ENCODE measurements at places on chromosomes 5 and 9. TPM values are rescaled to one million over a fixed set of nuclear protein-coding genes. Genes with fewer than 3 reads are reported as not detected.

DNA sequence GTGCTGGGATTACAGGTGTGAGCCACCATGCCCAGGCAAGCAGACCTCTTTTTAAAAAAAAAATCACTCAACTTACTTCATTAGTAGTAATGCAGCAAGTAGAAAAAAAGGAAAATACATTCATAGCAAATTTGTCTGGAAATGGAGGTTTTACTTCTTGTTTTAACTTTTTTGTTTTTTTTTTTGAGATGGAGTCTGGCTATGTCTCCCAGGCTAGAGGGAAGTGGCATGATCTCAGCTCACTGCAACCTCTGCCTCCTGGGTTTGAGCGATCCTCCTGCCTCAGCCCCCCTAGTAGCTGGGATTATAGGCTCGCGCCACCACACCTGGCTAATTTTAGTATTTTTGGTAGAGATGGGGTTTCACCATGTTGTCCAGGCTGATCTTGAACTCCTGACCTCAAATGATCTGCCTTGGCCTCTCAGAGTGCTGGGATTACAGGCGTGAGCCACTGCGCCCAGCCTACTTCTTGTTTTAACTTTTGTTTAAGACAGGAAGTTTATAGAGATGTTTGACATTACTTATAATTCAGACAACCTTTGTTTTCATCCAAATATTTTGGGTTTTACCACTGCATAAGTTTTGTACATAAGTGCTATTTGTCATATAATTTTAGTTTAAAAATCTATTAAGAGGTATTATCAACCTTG lies 26.5 kb downstream of the UBE2R2 start:
- DNase-seq = no peak

GRCh38 chr9:3740690-3741419 lies 215.1 kb upstream of the RFX3 start:
- no peak for DNase-seq

DNA sequence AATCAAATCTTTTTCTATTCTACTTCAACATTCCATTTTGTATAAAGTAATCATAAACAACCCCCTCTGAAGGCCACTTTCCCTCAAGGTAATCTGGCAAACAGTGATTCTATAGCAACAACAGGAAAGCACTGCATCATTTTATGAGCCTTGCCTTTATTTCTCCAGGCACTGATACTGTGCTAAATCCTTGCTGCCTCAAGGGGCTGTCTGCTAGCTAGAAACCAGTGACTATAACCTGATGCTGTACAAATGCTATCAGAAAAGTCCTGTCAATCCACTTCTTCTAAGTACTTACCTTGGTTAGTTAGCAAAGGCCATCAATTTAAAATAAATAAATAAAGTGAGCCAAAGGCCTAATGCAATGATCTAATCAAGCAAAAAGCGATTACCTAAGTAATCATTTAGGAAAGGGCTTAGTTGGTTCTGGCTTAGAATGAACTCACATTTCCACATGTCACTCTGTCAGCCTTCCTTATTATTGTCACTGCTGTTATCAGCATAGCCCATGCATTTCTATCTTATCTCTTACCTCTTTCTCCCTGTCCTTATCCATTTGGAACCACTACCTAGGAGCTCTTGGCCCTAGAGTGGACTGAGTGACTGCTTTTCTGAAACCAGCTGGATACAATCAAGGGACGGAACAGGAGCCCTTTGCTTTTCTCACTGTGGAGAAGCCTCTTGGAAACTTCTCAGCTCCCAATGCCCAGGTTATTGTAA lies 246.1 kb upstream of the MEF2C start:
- no peak for DNase-seq

DNA sequence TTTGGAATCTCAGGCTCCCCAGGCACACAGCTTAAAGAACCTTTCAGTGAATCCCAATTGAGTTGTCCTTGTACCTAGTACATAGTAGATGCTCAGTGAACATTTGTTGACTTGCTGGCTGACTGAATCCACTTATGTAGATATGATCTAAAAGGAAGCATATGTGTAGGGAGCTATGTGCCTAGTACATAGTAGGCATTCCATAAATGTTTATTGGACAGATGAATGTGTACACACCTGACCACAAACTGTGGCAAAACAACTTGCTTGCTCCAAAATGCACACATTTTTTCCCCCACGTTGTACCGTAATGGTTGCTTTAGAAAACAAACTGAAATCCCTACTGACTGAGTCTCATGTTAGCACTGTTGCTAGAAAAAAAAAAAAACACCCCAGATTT lies 80.2 kb upstream of the IL12B start:
- DNase-seq = no peak

- DNase-seq = no peak
Observed at GRCh38 chr5:3230941-3231340, 364.7 kb upstream of the IRX1 start.

DNA sequence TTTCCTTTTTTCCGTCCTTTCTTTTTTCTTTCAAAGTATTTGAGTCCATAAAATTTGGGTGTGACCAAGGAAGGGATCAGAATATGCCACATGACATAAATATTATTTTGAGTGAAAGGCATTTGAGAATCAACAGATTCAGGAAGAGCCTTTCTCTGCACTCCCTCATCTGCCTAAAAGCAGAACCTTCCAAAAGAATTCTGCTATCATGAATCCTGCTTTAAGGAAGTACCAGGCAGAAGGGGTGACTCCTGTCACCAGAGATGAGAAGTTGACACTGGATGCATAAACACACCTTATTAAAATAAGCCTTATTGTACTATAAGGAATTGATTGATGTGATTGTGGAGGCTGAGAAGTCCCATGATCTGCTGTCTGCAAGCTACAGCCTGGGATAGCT lies 196.7 kb downstream of the SREK1 start:
- no peak for DNase-seq

DNA sequence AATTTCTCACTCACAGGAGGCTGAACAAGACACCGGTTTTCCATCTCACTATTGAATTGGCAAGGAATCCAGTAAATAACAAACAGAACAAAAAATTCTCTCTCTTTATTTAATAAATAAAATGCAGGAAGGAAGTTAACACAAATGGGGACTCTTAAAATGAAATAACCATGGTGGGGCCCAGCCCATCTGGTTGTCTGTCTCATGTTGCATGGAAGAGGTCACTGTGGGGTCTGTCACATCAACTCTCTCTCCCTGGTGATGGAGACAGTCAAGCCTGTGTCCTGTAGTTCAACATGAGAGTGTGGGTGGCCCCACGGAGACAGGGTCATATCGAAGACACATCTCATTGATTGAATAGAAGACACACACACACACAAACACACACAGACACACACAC lies 297.7 kb downstream of the IRX2 start:
- no peak for DNase-seq

GRCh38 chr5:103808464-103809106 lies 246.0 kb upstream of the NUDT12 start:
- no peak for DNase-seq

GRCh38 chr9:110101531-110102161 lies 106.3 kb downstream of the C9orf152 start:
- DNase-seq = peak; percentile 34

GRCh38 chr9:128274245-128274644 lies 1.6 kb downstream of the GOLGA2 start:
- DNase-seq = no peak

GRCh38 chr9:35000535-35001284 lies 11.2 kb downstream of the DNAJB5 start:
- DNase-seq = no peak

GRCh38 chr9:109463924-109464625 lies 34.0 kb downstream of the PTPN3 start:
- no peak for DNase-seq

DNA sequence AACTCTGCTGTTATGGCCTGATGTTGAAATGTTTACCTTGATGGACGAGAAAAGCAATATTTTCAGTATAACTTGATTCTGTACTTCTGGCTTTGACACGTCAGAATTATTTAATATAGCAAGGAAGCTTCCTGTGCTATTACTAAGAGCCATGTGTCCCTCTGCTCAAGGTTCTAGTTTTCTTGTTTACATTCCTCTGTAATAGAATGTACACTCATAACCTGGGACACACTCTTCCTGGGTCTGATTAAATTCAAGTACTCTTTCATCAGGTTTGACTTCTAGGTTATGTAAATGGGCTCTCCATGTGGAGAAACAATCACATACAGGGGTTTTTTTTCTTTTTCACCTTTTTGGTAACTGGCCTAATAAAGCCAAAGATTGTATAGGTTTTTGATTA lies 33.1 kb downstream of the GTF3C4 start:
- DNase-seq = no peak

- DNase-seq = peak; percentile 81
Observed at GRCh38 chr9:33151007-33151557, 16.1 kb downstream of the B4GALT1 start.

DNA sequence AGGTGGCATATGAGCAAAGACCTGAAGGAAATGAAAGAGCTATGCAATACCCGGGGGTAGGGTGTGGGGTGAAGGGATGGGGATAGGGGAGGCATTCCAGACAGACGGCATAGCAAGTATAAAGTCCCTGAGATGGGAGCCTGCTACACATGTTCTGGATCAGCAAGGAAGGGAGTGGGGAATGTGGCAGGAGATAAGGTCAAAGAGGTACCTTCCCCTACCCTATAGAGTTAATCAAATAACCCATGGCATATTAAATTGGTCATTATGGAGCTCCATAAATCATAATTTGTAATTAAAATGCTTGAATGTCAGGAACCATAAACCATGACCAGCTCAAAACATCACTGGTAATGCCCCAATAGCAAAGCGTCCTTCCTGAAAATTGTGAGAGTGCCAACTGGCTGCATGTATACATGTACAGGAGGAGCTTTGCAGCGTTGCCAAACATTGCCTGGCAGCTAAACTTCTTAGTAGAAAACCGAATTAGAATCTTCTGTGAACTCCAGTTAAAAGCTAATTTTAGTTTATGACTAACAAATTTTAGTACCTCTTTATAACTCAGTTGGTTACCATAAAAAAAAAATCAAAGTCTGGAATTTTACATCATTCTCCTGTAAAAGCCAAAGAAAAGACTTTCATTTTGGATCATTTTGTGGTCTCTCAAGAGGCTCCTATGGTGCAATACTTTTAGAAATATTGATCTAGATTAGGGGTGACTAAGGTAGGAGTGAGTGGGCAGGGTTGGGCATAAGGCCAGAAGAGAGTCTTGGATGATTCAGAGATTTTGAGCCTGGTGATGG lies 4.7 kb downstream of the DNAI1 start:
- DNase-seq = no peak

DNA sequence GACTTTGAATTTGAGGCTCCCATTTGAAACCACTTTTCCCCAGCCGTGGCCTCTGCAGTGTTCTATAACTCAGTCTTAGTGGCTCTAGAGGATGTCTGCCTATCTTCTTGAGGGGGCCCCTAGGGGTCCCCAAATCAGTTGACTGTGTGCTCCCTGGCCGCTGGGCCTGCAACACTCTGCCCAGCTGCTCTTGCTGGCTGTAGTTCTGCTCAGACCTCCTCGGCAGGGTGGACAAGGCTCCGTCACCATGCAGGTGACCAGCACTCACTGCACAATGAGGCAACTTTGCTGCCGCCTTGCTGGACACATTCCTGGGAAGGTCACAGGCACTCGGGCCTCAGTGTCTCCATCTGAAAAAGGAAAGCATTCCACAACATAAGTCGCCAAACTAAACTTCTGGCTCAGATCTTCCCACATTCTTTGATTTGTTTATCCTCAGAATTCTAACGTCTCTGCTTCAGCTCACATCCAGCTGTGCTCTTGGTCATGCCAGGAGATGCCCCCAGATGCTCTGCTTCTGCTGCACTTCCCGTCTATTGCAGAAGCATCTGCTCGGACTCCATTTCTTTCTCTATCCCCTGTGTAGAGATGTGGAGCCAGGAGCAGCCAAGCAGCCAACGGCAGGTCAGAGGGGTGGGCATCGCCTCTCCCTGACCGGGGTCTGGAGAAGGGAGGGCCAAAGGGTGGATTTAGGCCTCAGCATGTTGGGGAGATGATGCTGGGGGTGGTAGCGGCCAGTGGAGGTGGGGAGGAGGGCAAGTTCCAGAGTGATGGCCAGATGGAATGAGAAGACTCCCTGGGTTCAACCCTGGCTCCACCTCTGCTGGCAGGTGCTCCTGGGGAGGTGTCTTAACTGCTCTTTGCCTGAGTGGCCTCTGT lies 133.6 kb downstream of the MVB12B start:
- no peak for DNase-seq

DNA sequence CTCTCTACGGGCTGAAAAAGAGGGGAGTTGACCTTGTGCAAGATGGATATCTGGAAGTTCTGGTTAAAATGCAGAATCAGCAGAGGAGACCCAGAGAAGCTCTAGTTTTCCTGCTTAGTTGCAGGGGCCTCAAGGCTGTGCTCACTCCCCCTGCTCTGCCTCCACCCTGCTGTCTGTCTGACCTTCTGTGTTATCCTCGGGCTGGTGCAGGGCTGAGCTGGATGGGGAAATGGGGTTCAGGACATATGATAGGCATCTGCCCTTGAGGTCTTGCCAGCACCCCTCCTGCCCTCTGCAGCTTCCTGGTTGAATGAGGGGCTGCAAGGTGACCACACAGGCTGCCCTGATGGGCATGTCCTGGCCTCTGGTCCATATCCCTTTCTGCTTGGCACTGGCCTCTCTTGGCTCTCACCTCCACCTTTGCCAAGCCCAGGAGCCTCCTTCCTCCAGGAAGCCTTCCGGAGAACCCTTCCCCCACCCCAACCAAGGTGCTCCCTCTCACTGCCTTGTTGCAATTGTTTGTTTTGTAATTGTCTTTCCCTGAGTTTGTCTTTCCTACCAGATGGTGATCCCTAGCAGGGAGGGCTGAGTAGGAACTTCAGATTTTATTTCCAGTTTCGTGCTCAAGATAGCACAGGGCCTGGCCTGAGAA lies 1.3 kb downstream of the TMEM268 start:
- DNase-seq = no peak

GRCh38 chr5:180639741-180640610 lies 9.4 kb downstream of the FLT4 start:
- peak; percentile 49 for DNase-seq

KDM4C gene
- 14.2 TPM for total RNA-seq

SHC3 gene
- total RNA-seq = 0.59 TPM

SLCO6A1 gene
- total RNA-seq = not detected

CDH6 gene
- total RNA-seq = 2.6 TPM

SLCO4C1 gene
- total RNA-seq = 0.17 TPM

GPX3 gene
- 537 TPM for total RNA-seq

JMY gene
- 11.7 TPM for total RNA-seq

PCDHGA1 gene
- 3.0 TPM for total RNA-seq
